ENCODE measurements at places on chromosomes 16 and 17.

DNA sequence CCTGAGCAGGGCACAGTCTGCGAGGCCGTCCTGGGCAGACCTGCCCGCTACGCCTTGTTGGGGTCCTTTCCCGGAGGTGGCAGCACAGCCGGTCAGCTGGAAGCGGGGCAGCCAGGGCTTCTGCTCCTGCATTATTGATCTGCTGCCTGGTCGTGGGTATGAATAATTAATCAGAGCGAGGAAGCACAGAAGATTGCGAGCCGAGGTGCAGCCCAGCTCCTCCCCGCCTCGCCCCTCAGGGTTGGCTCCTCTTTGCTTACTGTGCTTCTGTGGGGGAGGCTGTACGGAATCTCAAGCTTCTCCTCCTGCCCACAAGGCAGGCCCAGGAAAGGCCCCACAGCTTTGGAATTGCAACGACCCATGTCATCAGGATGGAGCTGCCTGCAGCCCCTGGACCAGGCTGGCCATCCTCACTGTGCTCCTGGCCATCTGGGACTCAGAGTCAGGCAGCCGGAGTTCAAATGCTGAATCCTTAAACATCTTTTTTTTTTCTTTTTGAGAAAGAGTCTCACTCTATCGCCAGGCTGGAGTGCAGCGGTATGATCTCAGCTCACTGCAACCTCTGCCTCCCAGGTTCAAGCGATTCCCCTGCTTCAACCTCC lies 25.6 kb downstream of the TRARG1 start:
- no peaks in the 10 kb centered on the region for H3K4me1 ChIP-seq
- H3K27me3 ChIP-seq = no peaks in the 10 kb centered on the region
- H3K27ac ChIP-seq = no peak overlapping the region
- no peak for DNase-seq
- no peak overlapping the region for H3K4me3 ChIP-seq

DNA sequence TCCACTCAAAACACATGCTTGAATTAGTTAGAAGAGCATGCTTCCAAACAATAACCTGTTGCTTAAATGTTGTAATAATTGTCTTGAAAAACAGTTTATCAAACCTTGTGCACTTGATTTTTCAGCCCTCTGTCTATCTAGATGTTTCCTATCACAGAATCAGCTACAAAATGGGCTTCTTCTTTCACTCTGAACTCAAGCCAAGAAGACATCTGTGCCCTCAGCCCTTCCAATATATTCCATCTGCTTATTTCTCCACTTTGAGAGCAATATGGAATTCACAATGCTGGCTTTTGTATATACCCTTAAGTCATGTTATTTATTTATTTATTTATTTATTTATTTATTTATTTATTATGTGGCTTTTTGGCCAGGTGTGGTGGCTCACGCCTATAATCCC lies 234.2 kb downstream of the TOX3 start:
- no peak overlapping the region for H3K4me3 ChIP-seq
- H3K27me3 ChIP-seq = no peaks in the 10 kb centered on the region
- H3K27ac ChIP-seq = no peak overlapping the region
- H3K4me1 ChIP-seq = no peaks in the 10 kb centered on the region
- no peaks in the 10 kb centered on the region for H3K36me3 ChIP-seq
- no peak for DNase-seq

- no peaks in the 10 kb centered on the region for H3K27me3 ChIP-seq
- no peak overlapping the region for H3K4me3 ChIP-seq
- no peak overlapping the region for H3K27ac ChIP-seq
- H3K4me1 ChIP-seq = no peaks in the 10 kb centered on the region
- no peak for DNase-seq
These were observed 30.1 kb upstream of the GAA start for GRCh38 chr17:80071116-80071841.

- no peak overlapping the region for H3K27ac ChIP-seq
- no peak overlapping the region for H3K4me3 ChIP-seq
- DNase-seq = no peak
These were observed 176.3 kb downstream of the VPS53 start for GRCh38 chr17:538181-538973.

GRCh38 chr16:84406006-84406963 lies 37.9 kb downstream of the ATP2C2 start:
- no peak overlapping the region for H3K4me3 ChIP-seq
- H3K27me3 ChIP-seq = peaks cover 9% of the 10 kb centered on the region
- H3K4me1 ChIP-seq = no peaks in the 10 kb centered on the region
- no peak overlapping the region for H3K27ac ChIP-seq
- no peak for DNase-seq
- H3K36me3 ChIP-seq = no peaks in the 10 kb centered on the region

- no peaks in the 10 kb centered on the region for H3K27me3 ChIP-seq
- DNase-seq = no peak
- no peak overlapping the region for H3K27ac ChIP-seq
- no peaks in the 10 kb centered on the region for H3K4me1 ChIP-seq
These were observed 454.9 kb downstream of the KCNJ2 start for GRCh38 chr17:70624211-70624610.

- H3K4me3 ChIP-seq = no peak overlapping the region
- no peak overlapping the region for H3K27ac ChIP-seq
- no peaks in the 10 kb centered on the region for H3K27me3 ChIP-seq
- peaks cover 5% of the 10 kb centered on the region for H3K4me1 ChIP-seq
- H3K36me3 ChIP-seq = no peaks in the 10 kb centered on the region
These were observed 83.4 kb downstream of the FOXL1 start for GRCh38 chr16:86661706-86662105.

DNA sequence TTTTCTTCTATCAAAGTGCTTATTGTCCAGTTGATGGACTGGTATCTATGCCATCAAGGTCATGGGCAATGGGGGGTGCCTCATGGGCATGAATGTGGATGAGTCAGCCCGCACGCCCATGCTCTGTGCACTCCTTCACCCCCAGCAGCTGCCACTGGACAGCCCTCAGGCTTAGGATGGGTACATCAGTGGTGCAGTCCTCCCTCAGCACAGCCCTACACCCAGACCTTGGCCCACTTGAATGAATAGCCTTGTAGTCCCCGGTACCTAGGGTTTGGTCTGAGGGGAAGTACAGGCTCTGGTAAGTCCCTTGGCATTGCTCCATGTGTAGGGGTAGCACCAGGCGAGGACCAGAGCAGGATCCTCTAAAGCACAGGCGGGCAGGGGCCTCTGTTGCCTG lies 10.4 kb upstream of the GNA13 start:
- no peaks in the 10 kb centered on the region for H3K36me3 ChIP-seq
- no peak for DNase-seq
- H3K27me3 ChIP-seq = no peaks in the 10 kb centered on the region

DNA sequence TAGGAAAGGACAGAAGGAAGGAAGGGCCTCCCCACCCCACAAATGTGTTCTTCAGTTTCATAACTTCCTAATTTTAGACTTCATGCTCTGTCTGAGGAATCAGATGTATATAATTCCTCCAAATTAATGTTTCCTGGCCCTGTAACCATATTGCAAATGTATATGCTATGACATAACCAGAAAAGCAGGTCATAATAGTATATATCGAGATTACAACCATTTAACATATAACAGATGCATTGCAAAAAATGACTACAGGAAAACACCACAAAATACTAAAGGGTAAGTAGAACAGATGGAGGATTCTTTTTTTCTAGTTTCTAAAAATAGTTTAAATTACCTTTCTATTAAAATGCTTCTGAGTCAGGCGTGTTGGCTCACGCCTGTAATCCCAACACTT lies 3.1 kb upstream of the EXOC7 start:
- H3K27me3 ChIP-seq = no peaks in the 10 kb centered on the region
- peaks cover 17% of the 10 kb centered on the region for H3K4me1 ChIP-seq
- H3K36me3 ChIP-seq = no peaks in the 10 kb centered on the region
- no peak overlapping the region for H3K4me3 ChIP-seq
- no peak for DNase-seq
- H3K27ac ChIP-seq = no peak overlapping the region

DNA sequence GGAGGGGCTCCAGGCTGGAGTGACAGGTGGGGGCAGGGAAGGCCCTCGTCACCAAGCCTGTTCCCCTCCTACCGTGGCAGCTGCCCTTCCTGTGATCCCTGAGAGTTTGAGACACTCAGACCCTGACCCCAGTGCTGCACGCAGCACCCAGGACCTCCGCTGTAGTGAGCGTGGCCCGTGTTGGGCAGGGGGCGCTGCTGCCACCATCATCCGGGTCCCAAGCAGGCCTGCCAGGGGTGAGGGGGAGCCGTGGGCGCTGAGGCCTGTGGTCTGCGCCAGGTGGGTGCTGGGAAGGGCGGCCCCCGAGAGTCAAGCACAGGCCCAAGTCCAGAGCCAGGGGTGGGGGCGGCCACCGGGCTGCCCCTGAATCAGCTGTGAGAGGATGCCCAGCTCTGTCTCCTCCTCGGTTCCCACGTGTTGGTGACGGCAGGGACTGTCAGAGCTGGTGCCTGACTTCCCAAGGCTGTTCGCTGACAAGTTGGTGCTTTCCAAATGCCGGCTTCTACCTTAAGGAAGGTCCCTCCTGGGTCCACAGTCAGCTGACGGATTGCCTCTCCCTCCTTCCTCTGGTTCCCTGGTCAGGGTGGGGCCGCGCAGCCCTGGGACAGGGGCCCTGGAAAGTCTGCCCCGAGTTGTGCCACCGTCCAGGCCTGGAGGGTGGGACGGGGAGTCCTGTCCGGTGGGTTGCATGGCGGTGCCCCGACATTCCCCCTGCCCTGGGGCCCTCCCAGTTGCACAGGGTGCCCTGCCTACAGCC lies 31.1 kb downstream of the TPSG1 start:
- no peak overlapping the region for H3K4me3 ChIP-seq
- H3K36me3 ChIP-seq = no peaks in the 10 kb centered on the region
- H3K27me3 ChIP-seq = no peaks in the 10 kb centered on the region
- no peak for DNase-seq
- no peaks in the 10 kb centered on the region for H3K4me1 ChIP-seq

DNA sequence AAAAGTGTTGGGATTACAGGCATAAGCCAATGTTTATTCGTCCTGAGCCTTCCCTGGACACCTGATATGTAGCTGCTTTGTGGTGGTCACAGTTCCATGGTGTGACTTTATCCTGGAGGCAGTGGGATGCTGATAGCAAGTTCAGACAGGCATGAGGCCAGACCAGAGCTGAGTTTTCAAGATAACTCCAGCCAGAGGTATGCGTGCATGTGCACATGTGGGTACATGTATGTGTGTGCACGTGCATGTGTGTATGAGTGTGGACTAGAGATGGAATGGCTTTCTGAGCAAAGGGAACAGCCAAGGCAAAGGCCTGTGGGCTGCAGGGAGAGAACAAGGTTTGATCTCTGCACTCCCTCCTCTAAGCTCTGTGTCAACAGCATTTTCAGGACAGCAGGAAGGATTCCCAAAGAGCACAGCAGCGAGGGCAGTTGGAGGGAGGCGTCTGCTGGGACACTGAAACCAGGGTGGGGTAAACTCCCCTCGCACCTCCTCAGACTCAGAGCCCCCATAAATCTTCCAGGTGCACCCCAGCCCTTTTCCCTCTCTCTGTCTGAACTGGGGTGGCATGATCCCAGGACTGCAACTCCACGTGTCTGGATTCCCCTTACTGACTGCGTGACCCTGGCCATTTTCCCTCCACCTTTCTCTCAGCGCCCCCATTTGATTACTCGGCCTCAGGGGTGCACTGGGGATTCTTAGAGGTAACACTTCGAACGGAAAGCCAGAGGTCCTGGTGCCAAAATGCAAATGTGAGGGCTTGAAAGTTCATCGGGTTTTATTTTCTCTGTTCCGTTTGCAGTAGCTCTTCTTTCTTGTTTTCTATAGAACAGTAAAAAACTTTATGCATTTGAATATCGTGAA lies 15.3 kb downstream of the NLRC5 start:
- no peak for DNase-seq
- H3K27ac ChIP-seq = peak overlapping the region; percentile 15
- H3K4me1 ChIP-seq = peaks cover 93% of the 10 kb centered on the region
- no peaks in the 10 kb centered on the region for H3K27me3 ChIP-seq

DNA sequence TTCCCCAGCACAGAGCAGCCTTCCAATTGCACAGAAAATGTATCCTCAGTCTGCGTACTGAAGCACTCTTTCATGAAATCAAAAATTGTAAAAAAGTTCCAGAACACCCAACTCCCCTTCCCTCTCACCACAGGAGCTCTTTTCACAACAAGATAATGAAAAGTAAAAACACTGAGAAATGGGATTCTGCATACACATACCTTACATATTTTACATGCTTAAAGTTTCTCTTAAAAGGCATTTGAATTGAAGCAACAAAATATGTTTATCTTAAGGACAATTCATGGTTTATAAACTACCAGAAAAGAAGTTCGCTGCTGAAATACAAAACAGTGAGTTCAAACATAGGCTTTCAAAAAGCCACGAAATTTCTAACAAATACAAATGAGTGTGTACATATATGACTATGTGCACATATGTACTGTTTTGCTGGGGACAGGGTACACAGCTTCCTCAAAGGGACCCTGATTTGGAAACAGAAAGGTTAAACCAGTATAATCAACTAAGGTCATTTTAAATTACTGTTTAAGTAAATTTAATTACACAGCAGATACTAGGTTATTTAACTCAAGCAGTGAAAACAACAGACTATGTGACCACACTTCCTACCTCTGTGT lies 33.8 kb downstream of the COG1 start:
- H3K27ac ChIP-seq = no peak overlapping the region
- DNase-seq = no peak
- no peaks in the 10 kb centered on the region for H3K27me3 ChIP-seq
- H3K4me1 ChIP-seq = peaks cover 48% of the 10 kb centered on the region

DNA sequence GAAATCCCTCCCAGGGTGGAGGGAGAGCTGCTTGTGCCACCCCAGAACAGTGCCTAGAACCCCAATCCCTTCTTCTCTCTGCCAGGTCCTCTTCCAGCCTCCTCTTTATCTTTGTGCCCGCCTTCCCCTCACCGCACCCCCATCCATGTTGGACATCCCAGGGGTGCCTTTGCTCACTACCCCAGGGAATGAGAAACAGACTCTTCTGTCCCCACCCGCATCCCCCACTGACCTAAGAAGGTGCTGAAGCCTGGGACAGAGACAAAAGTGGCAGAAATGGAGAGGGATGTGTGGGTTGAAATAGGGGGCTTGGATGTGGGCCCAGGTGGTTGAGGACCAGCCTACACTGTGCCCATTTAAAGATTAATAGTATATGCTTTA lies 17.0 kb downstream of the ALOX15B start:
- H3K36me3 ChIP-seq = no peaks in the 10 kb centered on the region
- DNase-seq = no peak
- peaks cover 14% of the 10 kb centered on the region for H3K27me3 ChIP-seq
- peaks cover 9% of the 10 kb centered on the region for H3K4me1 ChIP-seq
- H3K4me3 ChIP-seq = no peak overlapping the region
- no peak overlapping the region for H3K27ac ChIP-seq

DNA sequence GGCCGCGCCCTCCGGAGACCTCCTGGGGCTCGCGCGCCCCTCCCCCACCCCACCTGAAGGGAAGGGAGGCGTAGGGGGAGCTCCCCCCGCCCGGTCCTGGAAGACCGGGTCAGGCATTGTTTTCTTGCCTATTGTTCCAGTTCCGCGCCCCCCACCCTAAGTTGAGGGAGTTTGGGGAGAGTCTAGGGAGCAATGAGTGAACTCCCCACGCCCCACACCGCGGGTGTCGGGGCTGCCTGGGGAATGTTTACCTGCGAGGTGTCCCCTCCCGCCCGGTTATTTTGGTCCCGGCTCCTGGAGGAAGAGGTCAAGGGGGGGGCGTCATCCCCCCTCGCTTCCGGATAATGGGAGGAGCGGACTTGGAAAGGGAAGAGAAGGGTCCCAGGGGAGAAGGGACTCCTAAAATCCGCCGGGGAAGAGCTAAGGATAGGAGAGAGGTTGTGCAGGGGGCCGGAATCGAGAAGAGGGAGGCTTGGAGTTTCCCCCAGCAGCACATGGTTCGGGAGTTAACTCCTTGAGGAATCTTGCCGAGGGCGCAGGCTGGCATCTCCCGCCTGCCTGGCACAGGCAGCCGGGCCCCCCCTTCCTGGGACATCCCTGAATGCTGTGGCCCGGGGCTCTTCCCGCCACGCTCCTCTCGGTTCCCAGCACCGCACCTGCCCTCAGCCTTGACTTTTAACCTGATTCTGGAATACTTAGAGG lies 881 bp downstream of the MLLT6 start:
- H3K27ac ChIP-seq = peak overlapping the region; percentile 34
- no peak for DNase-seq
- peaks cover 60% of the 10 kb centered on the region for H3K4me1 ChIP-seq
- peak overlapping the region; percentile 67 for H3K4me3 ChIP-seq
